B cell (primary cell): ENCODE measurements at places on chromosomes 6 and 20.

- no peak for DNase-seq
Observed at GRCh38 chr6:166476634-166477215, 94.0 kb upstream of the MPC1 start.

- no peak for DNase-seq
Observed at GRCh38 chr6:108739496-108740330, 108.5 kb upstream of the ARMC2 start.

DNA sequence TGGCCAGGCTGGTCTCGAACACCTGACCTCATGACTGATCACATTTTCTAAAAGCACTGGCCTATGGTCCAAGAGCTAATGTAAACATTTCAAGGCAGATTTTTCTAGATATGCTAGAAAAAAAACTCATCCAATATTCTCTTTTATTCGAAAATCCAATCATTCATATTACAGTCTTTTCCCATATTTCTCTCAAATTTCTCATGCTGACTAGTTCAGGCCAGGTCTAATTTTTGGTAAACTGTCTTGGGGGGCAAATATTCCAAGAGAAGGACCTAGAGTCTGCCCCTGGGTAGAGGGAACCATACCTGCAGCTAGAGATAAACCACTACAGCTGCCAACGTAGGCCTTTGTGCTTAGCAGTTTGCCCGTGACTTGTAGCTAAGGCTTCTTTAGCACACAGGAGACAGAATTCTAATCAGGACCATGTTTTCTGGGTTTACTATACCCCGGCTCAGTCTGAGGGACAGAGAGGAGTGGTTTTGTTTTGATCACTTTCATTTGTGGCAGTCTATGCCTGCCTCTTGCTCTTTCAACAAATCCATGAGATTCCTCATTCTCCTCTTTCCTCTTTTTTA is 71.8 kb upstream of the CITED2 start:
- no peak for DNase-seq

- DNase-seq, result no peak
Observed at GRCh38 chr6:42135722-42136121, 6.7 kb downstream of the C6orf132 start.

DNA sequence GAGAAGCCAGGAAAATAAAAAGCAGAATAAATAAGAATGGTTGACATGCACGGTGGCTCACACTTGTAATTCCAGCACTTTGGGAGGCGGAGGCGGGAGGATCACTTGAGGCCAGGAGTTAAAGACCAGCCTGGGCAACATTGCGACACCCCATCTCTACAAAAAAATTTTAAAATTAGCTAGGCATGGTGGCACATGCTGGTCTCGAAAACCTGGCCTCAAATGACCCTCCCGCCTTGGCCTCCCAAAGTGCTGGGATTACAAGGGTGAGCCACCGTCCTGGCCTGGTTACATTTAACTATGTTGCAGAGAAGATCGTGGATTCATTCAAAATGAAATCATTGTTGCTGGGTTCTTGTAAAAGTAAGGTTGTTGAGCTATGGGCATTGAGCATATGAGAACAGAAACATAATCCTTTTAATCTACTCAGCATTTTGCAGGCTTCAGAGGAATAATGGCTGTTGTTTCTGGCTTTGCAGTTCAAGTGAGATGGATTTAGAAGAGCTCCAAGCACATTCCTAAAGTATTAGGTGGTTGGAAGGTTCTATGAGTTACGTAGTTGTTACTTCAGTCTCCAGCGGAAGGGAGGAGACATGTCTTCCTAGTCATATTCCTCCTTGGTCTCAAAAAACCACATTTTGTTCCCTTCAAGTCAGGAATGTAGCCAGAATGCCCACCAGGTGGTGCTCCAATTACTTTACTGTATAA is 45.6 kb upstream of the RAB23 start:
- DNase-seq, result peak; percentile 38

DNA sequence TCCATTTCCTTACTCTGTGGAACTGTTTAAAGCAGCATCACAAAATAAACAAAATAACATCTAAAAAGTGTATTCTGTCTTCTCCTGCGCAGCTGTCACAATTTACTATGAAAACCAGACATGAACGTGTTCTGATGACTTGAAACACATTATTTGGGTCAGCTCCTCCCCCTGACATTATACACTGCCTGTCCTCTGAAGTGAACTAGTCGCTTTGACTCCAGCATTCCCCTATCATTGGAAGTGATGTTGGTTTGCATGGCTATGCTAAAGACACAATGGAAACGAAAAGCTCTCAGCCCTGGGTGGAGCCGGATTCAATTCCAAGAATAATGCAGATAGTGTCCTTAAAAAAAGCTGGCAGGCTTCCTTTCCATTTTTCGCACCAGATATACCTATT is 125.9 kb downstream of the FYN start:
- no peak for DNase-seq
